ENCODE measurements at places on chromosomes 5 and 9.
A peak's percentile ranks its signal among the peaks of the same experiment; 100 is the strongest.

DNA sequence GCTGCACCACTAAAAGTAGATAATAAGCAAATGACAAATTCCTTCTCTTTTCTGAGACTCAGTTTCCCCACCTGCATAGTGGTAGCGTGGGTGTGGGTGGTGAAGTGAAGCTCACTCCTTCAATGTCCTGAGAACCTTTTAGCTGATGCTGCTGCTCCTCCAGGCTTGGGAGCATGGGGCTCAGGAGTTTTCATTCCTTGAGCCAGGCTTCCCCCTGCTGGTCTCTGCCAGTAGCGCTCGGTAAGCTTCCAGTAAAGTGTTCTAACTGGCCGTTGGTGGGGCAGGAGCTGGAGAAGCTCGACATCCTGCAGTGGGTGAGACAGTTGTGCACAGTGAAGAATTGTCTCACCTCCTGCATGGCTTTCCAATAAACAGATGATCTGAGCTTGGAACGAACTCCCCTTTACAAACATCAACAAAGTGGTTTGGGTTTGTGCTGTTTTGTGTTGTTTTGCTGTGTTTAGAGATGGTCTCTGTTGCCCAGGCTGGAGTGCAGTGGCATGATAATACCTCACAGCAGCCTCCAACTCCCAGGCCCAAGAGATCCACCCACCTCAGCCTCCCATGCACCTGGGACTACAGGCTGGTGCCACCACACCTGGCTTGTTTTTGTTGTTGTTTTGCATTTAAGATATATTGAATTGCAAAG is 34.6 kb downstream of the SPARC start:
- peak; percentile 82 for DNase-seq

DNA sequence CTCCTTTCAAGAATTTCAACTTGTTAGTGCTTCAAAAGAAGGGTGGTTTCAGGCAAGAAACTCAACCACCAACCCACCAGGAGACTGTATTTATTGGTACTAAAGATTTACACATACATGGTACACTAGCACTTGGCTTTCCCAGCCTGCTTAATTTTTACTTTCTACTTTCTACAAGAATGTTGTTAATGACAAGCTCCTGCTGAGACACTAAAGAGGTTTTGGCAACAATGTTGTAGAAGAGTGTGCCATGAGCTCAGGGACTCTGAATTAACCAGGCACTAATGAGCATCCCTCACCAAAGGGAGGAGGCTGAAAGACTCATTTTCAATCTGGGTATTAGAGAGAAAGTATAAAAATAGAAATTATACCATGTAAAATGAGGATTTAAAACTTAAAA is 195.0 kb downstream of the KIAA0825 start:
- no peak for DNase-seq

GRCh38 chr9:18184401-18184800 is 289.6 kb upstream of the ADAMTSL1 start:
- DNase-seq, result no peak

DNA sequence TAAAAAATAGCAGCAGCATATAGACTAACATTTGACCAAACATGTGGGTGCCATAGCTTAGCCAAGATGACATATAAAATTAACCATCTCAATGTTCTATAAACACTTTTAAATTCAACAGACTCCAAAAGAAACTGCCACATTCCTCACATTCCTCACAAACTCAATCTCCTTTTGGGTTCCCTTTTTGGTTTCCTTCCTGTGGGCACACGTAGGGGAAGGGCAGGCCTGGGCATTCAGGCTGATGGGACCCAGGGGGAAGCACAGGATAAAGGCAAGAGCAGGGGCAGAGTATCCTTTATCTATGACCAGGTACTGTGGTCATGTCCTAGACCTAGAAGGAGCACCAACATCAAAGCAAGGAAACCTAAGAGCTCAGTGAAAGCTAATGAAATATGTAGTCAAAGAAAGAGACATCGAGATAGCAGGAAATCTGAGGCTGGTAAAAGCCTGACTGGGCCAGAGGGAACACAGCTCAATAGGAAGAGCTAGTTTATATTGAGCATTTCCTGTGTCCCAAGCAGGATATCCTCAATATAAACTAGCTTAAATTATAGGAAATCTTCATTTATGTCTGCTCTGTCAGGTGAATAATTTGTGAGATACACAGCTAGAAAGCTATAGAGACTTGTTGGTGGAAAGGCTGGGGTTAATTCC is 13.6 kb upstream of the ERAP1 start:
- no peak for DNase-seq

- DNase-seq, result no peak
These were observed 244.9 kb downstream of the TRIM36 start for GRCh38 chr5:114924769-114925168.

DNA sequence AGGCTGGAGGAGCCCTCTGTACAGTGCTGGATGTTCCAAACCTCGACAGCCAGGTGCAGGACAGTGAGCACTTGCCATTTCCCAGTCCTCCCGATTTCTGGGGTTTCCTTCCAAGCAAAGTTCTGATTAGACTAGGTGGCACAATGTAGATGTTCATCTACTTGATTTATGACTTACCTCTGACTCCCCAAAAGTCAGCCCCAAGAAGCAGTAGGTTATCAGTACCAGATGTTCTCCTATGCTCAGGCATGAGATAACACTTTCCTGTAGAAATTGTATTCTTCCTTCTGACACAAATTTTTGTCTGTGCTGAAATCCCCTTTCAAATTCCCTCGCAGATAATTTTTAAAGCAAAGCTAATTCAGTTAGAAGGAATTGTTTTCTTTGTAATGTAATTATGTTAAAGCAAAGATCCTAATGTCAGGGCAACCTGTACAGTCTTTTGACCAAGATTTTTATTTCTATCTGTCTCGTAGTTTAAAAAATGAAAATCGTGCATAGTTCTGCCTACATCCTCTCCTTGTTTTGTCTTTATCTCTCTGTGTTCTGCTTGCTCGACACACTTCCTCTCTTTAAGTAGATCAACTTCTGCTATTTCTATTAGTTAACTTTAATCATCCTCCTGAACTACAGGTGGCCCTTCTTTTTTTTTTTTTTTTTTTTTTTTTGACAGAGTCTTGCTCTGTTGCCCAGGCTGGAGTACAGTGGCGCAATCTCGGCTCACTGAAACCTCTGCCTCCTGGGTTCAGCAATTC is 102.4 kb upstream of the PJA2 start:
- no peak for DNase-seq

DNA sequence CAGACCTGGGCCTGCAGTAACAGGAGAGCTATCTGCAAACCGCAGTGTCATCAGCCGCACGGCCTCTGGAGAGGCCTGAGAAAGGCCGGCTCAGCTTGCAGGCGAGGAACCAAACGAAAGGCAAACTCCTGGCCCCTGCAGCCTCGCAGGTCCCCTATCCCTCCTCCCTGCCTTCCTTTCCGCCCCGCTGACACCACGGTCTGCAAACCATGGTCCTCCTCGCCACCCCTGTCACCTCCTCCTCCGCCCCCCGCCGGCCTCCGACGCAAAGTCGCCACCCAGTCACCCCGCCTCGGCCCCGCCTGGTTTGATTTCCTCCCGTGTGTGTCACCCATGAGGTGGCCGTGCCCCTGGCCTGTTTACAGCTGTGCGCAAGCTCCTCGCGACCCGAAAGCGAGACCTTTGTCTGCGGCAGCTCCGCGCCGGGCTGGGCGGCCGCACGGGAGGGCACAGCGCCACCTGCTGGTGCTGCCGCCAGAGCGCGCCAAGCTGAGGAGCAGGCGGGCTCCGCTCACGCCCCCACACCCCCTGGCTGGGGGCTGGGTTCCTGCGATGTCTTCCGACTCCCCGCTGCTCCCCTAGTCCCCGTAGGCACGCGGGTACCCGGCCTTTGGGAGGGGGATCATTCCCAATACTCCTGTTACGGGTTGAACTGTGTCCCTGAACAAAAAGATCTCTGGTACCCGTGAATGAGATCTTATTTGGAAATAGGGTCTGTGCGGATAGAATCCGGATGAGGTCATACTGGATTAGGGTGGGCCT is 19.4 kb downstream of the GBGT1 start:
- no peak for DNase-seq

DNA sequence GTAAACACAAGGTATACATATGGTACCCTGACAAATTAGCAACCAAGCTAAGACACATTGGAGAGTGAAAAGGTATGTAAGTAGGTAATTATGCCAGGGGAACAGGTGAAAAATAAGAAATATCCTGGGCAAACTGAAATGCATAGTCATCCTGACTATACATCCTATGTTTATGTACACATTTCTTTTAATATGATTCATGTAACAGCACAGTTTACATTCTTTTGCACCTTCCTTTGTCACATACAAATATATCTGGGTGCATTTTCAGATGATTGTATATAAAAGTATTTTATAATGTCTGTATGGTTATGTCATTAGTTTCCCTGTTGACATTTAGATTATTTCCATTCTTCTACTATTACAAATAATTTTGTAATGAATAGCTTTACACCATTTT is 1146.9 kb downstream of the EFNA5 start:
- no peak for DNase-seq

DNA sequence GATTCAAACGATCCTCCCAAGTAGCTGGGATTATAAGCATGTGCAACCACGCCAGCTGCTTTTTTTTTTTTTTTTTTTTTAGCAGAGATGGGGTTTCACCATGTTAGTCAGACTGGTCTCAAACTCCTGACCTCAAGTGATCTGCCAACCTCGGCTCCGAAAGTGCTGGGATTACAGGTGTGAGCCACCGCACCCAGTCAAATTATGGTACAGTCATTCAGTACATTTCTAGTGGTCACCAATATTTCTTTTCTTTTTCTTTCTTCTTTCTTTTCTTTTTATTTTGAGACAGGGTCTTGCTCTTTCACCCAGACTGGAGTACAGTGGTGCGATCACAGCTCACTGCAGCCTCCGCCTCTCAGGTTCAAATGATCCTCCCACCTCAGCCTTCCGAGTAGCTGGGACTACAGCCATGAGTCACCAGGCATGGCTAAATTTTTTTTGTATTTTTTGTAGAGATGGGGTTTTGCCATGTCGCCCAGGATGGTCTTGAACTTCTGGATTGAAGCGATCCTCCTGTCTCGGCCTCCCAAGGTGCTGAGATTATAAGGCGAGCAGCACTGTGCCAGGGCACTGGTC is 25.4 kb upstream of the DCP2 start:
- DNase-seq, result no peak

- no peak for DNase-seq
These were observed 7.8 kb downstream of the HSPA4 start for GRCh38 chr5:133059621-133060020.

DNA sequence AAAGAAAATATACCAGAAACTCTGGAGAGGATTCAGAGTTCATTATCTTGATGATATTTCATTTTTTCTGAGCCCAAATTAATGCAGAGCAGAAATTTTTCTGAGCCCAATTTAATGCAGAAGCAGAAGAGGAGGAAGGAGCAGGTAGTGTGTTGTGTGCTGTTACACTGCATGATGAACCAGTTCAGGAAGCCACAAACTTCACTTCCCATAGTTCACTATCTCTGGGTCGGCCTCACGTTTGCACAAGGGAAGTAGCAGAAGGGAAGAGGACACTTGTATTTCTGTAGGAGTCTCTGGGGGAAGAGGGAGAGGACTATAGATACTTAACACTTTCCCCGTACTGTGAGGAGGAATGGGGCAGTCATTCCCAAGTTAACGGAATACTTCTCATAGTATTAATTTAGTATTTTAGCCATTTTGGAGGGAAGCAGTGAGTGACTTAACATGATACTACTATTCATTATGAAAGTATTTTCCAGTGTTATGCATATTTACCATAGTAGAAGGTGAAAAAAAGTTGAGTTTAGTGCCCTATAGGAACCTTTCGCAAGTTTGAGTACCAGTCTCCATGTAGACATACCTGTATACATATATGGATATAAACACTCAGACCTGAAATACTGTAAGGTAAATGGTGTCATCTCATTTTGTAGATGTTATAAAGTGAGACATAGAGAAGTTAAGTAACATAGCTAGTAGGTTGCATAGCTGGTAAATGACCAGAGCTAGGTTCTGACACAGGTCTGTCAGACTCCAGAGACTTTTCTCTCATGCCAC is 30.0 kb downstream of the XPA start:
- no peak for DNase-seq

- no peak for DNase-seq
These were observed 1084.2 kb upstream of the COX7C start for GRCh38 chr5:85533341-85534047.

DNA sequence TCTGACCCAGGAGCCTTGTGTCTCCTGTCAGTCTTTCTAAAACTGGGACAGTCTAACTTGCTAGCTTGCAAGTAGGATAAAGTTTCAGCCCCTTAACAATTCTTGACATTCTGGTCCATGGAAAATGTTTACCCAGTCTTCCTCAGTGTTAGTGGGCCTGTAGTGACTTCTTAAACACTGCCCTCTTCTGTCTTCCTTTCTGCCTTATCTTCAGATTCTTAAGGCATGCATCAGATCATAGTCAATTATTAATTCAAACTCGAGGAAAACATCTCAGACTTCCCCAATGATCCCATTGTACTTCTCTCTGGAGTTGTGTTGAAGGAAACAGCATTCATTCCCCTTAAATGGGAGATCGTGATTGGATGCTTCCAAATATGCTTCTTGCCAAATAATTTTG is 1199.8 kb downstream of the DTWD2 start:
- no peak for DNase-seq

DNA sequence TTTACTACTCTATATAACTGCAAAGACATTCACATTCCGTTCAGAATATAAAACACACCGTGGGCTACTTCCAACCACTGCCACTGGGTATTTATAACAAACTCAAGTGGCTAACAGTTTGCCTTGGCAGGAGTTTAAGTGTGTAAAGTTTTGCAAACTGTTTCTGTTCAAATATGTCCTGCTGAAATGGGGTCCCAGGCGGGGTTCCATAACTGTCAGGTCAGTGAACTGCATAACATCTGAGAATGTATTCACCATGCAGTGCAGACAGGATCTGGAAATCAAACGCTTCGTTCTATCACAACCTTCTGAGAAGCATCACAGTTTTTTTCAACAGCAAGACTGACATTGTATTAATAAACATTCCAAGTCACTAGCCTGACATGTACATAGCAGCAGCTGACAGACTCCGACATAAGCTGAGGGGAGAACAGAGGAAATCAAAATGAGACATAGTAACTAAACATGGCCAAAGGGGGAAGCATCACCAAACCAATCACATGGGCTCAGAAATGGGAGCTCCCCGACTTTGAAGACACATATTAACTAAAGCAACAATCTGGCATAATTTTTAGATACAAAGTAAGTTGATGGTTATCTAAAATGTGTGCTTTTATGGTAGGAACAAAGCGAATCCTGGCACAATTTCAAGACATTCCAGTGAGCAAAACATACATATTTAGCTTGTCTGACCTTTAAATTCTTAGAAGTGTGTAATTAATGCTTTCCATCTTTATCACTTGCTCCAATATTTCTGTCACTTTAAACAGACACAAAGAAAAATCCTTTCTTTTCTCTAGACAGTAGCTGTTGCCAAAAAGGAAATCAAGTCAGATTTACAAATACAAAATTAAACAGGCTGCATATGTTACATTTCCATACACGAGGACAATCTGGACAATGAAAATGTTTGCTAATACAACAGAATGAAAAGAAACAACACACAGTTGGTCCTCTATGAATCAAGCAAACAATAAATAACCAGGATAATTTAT is 156.8 kb downstream of the MAPKAP1 start:
- no peak for DNase-seq

GRCh38 chr5:169253071-169253470 is 47.9 kb downstream of the SLIT3 start:
- DNase-seq, result no peak

- DNase-seq, result no peak
These were observed 384.6 kb downstream of the MLLT3 start for GRCh38 chr9:20237686-20238085.

- DNase-seq, result no peak
These were observed 2.2 kb downstream of the LRRTM2 start for GRCh38 chr5:138872841-138873465.

Data from putamen (tissue), 1 donor.